ENCODE measurements at places on chromosomes 13 and 19.

- DNase-seq: no peak
Observed at GRCh38 chr13:60619461-60619860, 222.4 kb downstream of the TDRD3 start.

GRCh38 chr13:24147570-24147963 is 13.0 kb upstream of the SPATA13 start:
- no peak for DNase-seq

GRCh38 chr19:53182202-53182601 is 11.0 kb downstream of the ZNF665 start:
- DNase-seq: no peak

- no peak for DNase-seq
Observed at GRCh38 chr13:99988529-99989275, 7.1 kb downstream of the ZIC2 start.

- no peak for DNase-seq
Observed at GRCh38 chr19:1923319-1923718, 17.7 kb upstream of the CSNK1G2 start.

DNA sequence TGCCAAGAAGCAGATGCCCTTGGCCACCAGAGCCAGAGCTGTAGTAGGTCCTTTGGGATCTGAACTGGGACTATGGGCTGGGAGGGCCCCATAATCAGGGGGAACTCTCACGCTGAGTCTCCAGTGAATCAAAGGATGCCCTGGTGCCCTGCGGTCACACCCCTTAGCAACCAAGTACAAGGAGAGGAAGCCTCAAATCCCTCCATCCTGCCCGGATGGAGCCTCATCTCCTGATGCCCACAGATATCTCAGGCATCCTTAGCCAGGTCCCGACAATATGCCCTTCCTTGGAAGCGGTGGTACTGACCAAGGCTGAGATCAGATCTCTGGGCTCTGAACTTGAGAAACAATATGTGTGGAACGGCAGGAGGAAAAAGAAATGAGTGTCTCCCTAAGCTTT is 1.7 kb downstream of the PLEKHA4 start:
- no peak for DNase-seq

DNA sequence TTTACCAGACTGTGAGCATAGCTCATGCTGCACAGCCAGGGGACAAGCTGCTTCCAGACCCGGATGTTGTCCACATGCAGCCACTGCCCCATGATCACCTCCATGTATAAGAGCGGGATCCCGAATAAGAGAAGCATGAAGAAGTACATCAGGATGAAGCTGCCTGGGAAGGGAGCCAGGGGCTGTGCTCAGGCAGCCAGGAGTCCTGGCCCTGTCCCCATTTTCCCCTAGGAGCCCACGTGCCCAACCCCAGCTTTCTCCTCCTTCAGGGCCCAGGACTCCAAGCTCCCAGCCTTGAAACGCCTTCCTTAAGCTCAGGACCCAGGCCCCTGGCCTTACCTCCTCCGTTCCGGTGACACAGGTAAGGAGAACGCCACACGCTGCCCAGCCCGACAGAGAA is 69.3 kb downstream of the SLC6A16 start:
- no peak for DNase-seq

DNA sequence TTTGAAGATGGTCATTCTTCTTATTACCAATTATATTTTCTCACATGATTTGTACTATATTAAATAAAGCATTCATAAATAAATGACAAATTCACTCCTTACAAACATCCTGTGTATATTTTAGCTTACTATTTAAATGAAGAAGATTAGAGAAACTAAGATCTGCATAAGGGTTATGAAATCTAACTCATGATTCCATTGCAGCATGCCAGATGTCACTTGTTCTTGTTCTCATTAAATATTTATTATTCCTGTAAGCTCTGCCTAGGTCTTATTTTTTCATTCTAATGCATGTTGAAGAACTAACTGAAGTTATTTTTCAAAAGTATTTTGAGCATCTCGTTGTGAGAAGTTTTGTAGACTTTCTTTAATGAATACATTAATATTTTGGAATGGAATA is 18.3 kb downstream of the NUP58 start:
- no peak for DNase-seq

- DNase-seq: peak; percentile 26
Observed at GRCh38 chr13:24220086-24220703, 59.7 kb downstream of the SPATA13 start.

DNA sequence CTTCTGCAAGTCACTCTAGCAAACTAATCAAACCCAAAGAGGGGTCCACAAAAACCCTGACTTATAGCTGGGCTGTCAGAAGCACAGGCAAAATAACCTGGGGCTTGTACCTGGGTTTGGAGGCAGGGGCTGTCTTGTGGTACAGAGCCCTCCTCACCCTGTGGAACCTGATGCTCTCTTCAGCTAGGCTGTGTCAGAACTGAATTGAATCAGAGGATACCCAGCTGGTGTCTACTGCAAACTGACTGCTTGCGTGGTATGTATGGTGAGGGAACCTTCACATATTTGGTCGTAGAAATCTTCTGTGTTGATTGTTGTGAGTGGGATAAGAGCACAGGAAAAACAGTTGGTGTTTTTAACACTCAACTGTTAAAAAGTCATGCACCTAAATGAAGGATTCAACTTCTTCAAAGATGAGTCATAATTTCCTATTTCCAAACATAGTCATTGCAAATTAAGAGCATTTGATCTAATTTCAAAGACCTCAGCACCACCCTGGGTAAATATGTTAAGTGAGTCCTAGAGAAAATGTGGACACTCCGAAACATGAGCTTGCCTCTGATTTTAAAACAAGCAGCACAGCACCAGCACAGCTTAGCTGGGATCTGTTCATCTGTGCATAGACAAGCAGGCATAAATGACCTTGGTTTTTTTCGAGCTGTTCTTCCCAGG is 840.2 kb downstream of the UQCRFS1 start:
- DNase-seq: no peak

DNA sequence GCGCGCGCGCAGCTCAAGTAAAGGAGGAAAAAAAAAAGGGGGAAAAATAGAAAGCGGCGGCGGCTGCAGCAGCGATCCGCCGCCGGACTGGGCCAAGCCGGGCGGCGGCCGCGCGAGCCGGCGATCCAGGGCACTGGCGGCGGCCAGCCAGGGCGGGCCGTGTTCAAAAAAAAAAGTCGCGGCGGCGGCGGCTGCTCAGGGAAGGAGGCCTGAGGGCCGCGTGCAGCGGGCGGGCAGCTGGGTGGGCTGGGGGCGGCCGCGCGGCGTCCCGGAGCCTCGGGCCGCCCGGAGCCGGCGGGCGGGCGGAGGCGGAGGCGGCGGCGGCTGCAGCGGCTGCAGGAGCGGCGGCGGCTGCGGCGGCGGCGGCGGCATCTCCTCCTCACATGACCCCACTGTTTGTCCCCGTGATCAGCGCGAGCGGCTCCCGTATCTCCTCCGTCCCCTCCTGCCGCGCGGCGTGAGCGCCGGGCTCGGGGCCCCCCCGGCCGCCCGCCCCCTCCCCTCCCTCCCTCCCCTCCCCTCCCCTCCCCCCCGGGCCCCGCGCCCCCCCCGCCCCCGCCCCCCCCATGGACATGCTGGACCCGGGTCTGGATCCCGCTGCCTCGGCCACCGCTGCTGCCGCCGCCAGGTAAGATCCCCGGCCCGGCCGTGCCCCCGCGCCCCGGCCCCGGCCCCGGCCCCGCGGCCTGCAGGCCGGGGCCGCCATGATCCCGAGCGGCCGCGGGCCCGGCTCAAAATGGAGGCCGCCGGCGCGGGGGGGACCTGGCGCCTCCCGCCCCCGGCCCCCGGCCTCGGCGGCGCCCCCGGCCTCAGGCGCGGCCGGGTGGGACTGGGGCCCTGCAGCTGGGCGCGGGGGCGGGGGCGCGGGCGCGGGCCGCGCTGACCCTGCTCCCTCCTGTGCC is at the start of gene USF2:
Gene USF2, plus strand, starts transcription at position 427 of the 902 bp plus-strand sequence. Its CDS starts 140 bp downstream, at position 567.
- no peak for DNase-seq

DNA sequence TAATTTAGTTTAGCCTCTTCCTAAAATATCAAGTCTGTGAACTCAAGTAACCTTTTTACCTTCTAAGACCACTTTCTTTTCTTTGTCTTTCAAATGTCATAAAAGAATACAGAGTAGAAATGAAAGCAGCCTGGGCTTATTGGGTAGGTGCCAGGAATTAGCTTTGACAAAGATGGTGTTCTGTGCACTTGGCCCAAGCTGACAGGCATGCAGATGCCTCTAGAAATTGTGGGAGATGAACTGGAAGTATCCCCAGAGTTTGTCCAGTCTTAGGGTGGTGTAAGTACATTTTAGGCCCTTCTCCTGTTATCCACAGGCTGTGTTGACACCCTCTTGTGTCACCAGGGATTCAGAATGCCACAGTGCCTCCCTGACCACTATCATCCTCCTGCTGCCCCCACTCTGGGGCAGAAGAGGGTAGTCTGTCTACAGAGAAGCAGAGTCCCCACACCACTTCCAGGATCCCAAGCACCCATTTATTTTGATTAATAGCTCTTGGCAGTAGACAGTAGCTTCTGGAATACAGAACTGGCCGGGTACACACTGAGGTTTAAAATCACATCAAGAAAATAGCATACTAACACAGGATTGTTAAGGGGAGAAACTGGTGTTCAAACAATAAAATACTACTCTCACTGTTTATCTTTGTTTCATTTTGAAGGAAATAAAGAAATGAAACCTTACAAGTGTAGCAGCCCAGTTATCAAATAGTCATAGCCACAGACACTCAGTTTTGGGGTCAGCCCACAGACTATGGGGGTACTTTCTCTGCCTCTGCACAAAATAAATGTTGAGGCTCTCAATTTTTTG is 343.2 kb downstream of the KCNRG start:
- no peak for DNase-seq

DNA sequence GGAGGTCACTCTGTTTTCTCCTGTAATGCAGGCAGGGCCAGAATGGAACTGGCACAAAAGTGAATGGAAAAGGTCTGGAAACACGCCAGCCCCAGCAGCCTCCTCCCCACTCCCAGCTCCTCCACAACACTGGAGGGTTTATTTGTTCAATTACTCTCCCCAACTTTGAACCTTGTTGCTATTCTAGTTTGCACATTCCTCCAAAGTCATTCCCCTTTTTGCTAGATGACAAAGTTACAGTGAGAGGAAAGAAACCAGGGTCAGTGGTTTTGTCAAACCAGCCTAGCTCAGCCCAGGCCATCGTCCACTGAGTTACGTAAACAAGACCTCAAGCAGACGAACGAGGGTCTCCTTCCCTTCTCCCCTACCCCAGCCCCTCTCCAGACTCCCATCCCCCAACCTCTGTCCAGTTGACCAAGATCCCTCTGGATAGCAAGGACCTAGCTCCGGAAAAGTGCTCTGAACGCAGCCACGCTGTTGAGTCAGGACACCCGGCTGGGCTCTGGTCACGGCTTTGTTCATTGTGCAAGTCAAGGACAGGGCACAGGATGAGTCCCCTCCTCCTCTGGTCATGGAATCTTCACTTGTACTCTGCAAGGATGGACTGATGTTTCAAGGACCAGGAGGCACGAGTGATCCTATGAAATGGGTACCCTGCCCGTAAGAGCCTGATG is 180.0 kb downstream of the USP12 start:
- no peak for DNase-seq

DNA sequence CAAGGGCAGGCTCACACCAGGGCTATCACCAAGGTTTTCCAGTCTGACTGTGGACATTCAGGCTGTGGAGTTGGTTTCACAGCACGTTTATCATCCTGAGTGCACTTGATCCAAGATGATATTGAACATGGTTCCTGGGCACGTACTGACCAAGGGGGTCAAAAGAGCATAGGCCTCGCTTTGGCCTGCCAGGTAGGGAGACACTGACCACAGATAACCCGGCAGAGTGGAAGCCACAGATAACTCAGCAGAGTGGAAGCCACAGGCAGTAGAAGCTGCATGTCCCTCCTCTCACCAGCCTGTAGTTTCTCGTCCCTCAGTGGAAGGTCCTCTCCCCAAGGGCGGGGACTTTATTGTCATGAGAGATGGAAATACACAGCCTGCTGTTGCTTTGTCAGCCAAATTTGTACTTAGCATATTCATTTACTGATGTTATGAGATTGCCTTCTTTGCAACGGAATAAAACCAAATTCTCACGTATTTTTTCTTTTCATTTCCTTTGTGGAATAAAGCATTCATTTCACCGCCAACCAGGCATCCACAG is 8.8 kb upstream of the KRTDAP start:
- no peak for DNase-seq

- DNase-seq: no peak
Observed at GRCh38 chr13:110812121-110812868, 98.8 kb downstream of the ING1 start.

GRCh38 chr19:31694761-31695160 is 345.5 kb upstream of the TSHZ3 start:
- no peak for DNase-seq

DNA sequence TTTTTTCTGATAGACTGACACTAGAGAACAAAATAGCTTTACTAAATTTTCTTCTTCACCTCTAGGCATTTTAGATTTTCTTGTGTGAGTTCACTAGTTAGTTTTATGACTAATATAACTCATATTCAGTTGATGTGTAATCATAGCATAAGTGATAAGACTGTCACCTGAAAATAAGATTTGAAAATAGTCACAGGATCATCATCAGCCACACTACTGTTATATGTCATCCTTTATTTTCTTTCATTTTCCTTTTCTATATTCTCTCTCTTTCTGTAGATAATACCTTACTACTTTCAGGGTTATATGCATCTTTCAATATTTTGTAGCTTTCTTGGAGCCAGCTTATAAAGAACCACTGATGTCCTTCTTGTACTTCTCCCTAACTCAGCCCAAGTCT is 292.6 kb downstream of the TDRD3 start:
- no peak for DNase-seq

DNA sequence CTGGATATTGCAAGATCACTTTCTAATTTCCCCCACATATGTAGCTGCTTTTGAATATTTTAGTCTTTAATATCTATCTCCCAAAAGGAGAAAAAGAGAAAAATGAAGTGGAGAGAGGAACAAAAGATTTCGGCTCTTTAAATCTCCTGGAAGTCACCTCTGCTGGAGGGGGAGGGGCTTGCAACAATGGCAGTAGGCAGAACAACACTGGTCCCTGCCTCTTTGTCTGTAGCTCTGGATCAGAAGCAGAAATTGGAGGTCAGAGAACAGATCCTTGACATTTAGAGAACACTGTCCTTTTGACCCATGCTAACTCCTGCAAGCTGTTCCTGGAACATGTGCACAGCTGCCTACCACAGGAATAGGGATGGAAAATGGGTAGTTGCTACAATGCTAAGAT is 86.7 kb upstream of the GPR12 start:
- DNase-seq: no peak

GRCh38 chr19:50204811-50205675 is 1.6 kb downstream of the MYH14 start:
- peak; percentile 67 for DNase-seq

DNA sequence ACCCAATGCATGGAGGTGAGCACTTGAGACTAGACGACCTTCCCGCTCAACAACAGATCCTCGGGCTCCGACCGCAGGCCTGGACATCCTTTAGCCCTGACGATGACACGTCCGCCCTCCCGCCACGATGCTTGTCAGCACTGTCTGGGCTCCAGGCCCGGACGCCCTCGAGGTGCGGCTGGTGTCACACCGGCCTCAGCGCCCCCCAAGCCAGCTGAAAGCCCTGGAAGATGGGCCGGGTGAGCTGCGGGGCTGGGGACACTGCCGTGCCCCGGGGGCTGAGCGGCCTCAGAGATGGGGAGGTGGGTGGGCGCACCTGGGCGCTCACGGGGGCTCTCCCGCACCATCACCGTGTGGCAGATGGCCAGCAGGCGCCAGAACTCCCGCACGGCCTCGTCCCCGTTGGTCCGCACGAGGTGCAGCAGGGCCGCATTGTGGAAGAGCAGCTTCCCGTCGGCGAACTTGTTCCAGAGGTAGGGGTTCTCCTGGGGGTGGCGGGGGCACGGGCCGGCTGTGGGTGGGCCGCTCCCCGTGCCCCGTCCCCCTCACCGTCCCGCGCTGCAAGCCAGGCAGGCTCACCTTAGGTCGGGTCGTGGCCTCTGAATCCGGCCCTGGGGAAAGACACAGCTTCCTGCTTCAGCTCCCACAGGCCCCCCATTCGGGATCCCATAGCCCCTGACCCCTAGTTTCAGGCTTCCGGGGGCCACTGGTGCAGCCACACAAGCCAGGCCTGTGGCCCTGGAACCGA is 15.5 kb downstream of the ATP8B3 start:
- DNase-seq: no peak
